ENCODE measurements at places on chromosomes 1 and 21.

DNA sequence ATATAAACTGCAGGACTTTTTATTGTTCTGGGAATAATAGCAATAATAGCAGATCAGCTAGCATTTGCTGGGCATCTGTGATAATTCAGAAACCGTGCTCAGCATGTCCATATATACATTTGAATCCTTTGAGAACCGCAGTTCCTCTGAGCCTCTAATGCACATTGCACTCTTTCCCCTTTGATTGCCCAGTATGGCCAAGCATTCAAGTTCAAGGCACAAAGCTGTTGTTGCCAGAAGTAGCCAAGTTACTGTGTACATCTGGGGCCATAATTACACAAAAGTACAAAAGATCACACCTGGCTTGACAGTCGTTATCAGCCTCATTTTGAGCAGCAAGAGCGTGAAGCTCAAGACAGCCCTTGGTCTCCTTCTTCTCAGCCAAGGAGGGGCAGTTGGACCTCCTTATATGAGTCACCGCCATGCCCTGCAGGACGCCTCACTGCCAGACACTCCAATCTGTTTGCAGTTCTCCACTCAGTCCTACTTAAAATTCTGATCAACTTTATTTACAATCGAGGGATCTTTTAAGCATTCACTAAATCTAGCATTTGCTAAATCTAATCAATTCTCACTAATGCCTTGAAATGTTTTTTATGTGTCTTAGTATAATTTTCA lies 216.0 kb downstream of the SLC35F3 start:
- DNase-seq = no peak

GRCh38 chr1:48526008-48526710 lies 54.2 kb upstream of the SPATA6 start:
- DNase-seq = no peak

- DNase-seq = no peak
Measured at GRCh38 chr1:201882665-201883132, 6.0 kb upstream of the SHISA4 start.

GRCh38 chr1:33975961-33976360 lies 112.1 kb downstream of the HMGB4 start:
- no peak for DNase-seq

GRCh38 chr1:91803123-91803522 lies 82.8 kb downstream of the TGFBR3 start:
- DNase-seq = no peak

DNA sequence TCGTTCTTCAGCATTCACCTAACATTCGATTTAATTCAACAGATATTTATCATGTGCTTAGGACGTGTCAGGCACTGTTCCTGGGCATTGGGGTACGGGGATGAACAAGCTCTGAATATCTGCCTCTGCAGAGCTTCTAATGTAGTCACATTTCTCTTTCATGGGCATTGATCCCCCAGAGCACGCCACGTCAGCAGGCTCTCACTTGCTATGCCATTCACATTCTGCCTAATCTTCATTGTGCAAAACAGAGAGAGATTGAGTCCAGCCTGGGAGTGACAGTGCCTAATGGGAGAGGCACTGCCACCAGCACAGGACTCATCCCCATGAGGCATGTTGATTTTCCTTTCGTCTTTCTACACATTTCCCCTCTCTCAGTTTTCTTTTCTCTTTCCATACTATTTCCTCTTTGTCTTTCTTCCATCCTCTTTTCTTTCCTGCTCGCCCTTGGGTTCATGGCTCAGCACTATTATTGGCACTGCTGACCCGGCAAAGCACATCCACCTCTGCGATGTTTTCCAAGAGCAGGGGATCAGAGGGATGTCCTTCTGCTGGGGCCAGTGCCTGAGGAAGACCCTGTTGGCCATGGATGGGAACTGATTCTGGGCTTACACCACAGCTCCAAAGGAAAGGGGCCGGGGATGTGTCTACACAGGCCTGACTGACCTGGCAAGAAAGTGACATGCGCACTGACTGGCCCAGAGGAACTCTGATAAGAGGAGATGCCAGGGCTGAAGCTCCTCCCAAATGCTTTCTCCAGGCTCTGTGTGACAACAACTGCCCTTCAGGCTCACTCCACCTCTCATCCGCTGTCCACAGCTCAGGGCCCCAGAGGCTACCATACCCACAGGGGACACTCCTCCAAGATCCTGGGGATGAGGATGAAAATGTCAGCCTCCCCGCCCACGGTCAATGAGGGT lies 195.9 kb downstream of the TOMM20 start:
- no peak for DNase-seq

GRCh38 chr1:9811239-9811966 lies 12.4 kb downstream of the CLSTN1 start:
- DNase-seq = no peak
